ENCODE measurements at places on chromosomes 3 and 15.

- peak; percentile 36 for DNase-seq
These were observed 38.5 kb downstream of the TAMM41 start for GRCh38 chr3:11808231-11808630.

- no peak for DNase-seq
These were observed 8.1 kb downstream of the SLC33A1 start for GRCh38 chr3:155846119-155846518.

DNA sequence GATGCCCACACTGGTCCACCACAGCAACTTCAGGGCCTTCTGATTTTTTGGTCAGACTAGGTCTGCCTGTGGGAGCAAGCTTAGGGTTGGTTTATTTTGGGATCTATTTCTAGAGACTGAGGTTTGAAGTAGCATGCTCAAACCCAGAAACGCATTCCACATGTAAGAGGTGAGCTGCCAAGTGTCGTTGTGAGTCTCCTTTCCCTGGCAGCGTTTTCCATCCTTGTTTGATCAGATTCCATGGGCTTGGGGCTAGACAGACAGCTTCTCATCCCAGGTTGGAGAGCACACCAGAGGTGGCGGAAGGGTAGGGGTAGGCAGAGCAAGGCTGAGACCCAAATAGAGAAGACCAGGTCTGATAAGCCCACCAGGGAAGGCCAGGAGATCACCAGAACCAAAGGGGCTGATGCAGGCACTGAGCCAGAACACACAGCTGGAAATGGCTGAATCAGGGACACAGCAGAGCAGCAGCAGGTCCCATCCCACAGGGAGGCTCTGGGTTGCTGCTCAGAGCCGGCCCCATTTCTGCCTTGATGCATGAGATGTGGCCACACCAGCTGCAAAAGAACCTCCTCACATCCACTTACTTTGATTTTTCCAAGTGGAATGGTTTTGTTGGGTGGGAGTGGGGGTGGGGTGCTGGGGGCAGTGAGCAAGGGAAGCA is 186.8 kb downstream of the THSD4 start:
- no peak for DNase-seq

DNA sequence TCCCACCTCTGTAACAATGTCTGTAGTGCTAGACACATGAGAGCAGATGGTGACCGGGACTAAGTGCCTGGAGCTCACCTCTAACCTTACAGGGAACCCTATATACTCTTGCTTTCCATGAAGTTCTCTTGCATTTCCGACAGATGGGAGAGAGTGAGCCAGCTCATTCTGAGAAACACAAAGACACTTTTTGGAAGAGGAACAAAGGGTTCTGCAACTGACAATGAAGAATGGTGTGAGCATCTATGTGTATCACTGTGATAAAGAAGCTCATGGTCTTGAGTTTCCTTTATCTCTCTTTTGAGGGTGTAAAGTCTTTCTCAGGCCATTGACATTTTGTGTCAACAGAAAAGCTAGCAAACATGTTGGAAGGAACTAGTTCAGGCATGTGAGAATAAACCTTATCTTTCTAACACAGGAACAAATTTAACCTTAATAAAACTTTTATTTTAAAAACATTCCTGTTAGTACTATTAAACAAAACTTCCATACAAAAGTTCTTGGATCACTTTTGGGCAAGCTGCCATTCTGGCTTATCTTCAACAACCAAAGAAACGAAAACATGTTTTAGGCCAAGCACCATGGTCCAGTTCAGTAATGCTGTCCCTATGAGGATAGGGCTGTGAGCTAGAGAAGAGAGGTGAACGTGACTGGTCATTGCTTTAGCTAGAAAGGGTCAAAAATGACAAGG is 142.7 kb downstream of the THRB start:
- DNase-seq = no peak

GRCh38 chr3:170098753-170099152 is 61.0 kb downstream of the GPR160 start:
- DNase-seq = no peak

DNA sequence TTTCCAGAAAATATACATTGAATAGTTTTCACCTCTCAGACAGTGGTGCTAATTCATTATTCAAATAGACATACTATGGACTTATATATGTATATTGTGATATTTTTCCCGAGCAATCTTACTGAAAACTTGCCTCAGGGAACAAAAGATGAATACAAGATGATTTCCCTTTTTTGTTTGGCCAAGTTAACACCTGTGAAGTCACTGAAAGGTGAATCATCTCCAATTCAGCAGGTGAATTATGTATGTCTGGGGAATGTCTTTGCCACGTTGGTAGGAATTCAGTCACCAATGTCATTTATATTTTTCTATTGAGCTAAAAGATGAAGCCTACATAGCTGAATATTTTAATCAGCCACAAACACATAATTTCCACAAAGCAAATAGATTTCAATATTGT is 88.2 kb downstream of the GPR156 start:
- DNase-seq = no peak

GRCh38 chr15:75070674-75071073 is 47.3 kb downstream of the PPCDC start:
- DNase-seq = no peak

DNA sequence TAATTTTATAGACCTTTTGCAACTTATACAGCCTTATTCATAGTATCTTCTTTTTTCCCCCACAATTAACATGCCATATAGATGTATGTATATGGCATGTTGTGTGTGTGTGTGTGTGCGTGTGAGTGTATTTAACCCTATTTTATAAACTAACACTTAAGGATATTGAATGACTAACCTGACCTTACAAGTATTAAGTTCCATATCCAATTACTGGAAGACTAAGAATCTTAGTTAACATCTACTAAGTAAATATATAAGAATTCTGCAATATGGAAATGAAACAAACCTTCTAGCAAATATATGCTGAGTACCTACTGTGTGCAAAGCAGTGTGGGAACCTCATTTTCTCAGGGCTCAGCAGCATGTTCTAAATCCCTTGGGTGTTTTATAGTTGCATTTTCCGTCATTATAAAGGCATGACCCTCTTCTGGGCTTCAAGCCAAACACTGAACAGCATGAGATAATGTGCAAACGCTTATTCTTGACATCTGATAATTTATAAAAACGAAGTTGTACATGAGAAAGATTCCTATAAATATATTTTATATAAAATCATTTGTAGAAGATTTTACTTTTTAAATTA is 105.5 kb downstream of the NLGN1 start:
- DNase-seq = no peak

DNA sequence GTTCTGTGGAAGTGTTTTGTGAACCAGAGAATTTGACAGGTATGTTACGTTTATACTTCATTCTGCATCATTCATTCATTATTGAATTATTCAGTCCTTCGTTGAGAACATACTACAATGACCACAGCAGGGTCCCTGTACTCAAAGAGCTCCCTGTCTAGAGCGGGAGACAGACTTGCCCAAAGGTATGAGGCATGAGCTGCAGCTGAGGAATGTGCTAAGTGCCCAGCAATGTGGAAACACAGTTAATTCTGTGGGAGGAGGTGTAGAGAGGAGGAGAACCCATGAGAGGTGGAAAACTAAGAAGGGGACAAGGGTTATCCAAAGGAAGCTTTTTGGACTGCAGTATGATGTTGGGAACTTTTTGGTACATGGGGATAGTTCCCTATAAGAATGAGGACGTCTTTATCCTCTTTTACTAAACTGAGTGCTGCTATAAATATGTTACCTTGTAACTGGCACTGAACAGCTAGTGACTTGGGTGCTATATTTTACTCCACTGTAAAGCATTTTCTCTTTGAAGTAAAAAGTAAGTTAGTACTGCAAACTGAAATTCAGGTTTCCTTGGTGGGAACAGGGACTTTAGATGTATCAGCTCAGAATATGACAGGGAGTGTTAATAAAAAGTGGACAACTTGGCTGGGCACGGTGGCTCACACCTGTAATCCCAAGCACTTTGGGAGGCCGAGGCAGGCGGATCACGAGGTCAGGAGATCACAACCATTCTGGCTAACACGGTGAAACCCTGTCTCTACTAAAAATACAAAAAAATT is 5.7 kb downstream of the SMAD3 start:
- no peak for DNase-seq

DNA sequence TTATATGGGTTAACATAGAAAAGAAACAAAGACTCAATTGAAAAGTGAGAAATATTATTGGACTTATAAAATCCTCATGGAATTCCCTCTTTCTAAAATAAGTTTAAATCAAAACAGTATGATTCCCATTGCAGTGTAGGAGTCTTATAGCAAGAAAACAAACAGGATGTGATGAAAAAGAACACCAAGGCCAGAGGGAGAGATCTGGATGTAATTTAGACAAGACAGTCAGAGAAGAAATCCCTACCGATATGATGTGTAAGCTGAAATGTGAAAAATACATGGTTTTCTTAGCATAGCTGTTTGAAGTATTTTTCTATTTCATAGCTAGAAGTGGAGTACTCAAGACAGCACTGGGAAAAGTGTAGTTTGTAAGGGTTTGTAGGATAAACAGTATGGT is 521.5 kb downstream of the RSL24D1 start:
- no peak for DNase-seq
